Right ventricle myocardium superior (tissue), 1 donor: ENCODE measurements at places on chromosomes 6 and 20.

DNA sequence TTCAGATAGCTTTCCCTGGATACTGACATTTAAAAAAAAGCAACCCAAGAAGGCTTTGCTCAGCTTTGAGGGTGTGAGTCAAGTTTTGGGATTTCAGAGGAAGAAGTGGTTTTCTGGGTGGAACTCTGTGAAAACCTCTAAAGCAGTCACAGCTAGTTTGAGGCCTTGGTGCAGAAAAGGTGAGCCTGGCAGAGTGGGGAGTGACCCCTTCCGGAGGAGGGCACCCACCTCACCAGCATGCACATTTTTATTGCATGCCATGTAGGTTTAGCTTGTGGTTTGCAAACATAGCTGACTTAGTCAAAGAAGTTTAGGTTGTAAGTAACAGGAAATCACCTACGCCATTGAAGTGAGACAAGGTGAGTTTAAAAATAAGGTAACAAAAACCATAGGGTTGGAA, 146.8 kb upstream of the PMEPA1 start:
- no peak for DNase-seq

DNA sequence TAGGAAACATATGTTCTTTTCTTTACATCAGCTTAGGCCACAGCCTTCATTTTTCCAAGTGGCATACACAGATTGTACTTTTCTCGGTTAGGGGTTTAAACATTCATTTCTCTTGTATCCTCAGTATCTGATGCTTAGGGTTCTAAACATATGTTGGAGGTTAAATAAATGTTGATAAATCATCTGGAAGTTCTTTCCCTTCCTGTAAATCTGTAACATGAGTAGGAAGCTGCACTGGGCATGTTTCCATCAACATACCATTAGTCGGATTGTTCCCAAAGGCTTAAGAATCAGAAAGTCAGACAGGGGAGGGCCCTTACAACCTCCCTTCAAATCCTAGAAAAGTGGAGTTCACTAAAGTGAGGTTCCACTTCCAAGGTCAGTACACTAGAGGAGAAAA, 54.8 kb upstream of the BCLAF1 start:
- DNase-seq = no peak

DNA sequence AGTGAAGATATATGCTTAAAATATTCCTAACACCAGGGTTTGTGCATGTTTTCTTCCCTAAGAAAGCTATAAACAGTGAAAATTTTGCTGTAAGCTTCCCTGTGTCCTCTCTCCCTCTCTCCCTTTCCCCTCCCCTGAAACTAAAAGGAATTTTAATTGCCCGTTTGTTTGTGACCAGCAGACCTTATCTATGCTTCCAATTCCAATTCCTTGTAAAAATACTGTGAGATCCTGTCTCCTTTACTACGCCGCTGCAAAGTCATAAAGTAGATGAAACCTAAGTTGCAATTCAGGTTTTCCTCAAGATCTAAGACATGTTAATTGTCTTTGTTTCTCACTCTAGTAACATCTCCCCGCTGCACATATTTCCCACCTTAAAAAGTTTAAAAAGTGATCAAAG, 82.3 kb downstream of the DNAH8 start:
- no peak for DNase-seq

- no peak for DNase-seq
Observed at GRCh38 chr6:155066361-155066760, 71.2 kb downstream of the TIAM2 start.

- no peak for DNase-seq
Observed at GRCh38 chr20:2972126-2972525, 71.3 kb upstream of the GNRH2 start.

GRCh38 chr6:3838992-3839867, 9.9 kb upstream of the FAM50B start:
- no peak for DNase-seq

GRCh38 chr6:12813321-12813720, 96.8 kb downstream of the PHACTR1 start:
- DNase-seq = no peak

DNA sequence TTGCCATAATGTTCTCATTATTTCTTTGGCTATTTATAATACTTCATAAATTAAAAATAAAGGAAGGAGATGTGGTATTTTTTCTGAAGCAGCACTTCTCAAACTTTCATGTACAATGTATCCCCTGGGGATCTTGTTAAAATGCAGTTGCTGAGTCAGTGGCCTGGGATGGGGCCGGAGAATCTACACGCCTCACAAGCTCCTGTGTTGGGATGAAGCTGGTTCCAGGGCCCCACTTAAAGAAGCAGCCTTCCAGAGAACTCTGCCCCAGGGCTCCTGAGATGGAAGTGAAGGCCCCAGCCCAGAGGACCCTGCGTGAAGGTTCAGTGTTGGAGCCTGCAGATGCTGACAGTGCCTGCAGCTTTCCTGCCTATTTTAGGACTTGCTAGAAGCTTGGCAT, 40.1 kb upstream of the SLC23A2 start:
- DNase-seq = no peak

DNA sequence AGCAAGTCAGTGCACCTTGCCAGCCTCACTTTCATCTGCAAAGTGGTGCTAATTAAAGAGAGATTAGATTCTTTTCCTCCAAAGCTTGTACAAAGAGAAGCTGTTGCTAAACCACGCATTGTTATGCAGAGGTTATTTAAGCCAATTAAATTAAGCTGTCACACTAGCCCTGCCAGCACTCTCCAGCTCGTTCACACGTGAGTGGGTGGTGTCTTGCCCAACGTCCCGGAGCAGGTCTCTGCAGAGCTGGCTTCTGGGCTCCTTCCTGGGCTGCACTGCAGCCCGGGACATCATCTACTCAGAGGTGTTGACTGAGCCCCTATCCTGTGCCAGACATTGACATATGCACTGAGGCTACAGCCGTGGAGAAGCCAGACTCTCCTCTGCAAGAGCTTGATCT, 401.6 kb upstream of the SULF2 start:
- no peak for DNase-seq

- DNase-seq = no peak
Observed at GRCh38 chr6:3579652-3580175, 122.9 kb upstream of the SLC22A23 start.

- peak; percentile 80 for DNase-seq
Observed at GRCh38 chr6:6317825-6318733, 2.4 kb downstream of the F13A1 start.

GRCh38 chr6:120965814-120966213, 368.5 kb downstream of the TBC1D32 start:
- DNase-seq = no peak

- no peak for DNase-seq
Observed at GRCh38 chr6:146090474-146090873, 61.6 kb downstream of the GRM1 start.

DNA sequence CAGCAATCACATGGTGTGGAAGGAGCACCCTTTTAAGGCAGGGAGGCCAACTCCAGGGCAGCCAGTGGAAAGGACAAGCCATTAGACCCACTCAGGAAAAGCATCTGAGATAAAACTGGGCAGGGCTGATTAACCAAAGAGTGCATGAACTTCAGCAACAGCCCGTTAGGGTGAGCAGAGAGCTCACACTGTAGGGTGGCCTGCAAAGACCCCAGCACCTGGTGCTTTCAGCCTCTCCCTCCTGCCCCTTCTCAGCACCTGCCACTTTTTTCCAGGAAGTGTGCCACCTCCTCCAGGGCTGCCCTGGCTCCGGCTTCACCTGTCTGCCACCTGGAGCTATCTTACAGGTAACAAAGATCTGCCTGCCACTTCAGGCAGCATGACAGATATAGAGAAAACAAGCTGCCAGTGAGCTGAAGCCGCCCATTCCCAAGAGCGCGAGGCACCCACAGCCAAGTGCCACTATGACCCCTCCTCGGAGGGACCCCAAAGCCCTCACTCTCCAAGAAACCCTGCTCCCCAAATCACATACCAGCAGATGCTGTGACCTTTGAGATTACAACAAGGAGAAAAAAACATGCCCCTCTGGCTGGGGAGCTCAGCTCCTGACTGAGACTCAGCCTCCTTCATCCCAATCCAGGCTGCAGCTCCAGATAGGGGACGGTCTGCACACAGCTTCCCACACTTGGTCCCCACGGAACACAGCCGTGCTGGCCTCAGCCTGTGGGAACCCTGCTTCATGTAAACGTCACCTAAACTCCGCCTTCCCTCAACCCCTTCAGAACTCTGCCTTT, 71.2 kb downstream of the ABHD12 start:
- no peak for DNase-seq

GRCh38 chr6:169534039-169534421, 167.8 kb downstream of the WDR27 start:
- DNase-seq = no peak

- DNase-seq = no peak
Observed at GRCh38 chr6:24524805-24525204, 30.0 kb downstream of the ALDH5A1 start.

GRCh38 chr6:131547488-131547887, 25.5 kb upstream of the ARG1 start:
- no peak for DNase-seq

- no peak for DNase-seq
Observed at GRCh38 chr6:161134550-161135298, 139.1 kb downstream of the AGPAT4 start.

DNA sequence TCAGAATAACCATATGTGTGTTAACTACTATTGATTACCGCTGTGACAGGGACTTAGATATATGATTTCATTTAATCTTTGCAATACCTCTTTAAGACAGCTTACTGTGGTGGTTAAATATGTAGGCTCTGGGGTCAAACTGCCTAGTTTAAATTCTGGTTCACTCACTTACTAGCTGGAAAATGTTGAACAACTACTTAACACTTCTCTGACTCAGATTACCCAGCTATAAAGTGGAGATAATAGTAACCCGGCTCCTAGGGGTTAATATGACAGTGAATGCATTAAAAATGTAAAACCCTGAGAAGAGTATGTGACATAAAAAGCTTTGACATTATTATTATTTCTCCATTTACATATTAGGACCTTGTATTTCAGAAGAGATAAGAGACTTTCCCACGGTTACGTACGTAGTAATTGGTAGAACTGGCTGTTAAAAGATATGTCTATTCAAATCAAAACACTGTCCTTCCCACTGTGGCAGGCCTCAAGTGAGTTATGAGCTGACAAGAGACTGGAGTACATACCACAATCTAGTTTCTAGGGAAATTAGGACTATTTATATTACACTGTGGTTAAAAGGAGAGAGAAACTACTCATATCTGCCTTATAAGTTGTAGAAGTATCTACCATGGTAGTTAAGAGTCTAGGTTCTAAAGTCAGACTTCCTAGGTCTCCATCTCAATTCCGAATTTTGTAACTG, 4.4 kb upstream of the PLCB1 start:
- no peak for DNase-seq

DNA sequence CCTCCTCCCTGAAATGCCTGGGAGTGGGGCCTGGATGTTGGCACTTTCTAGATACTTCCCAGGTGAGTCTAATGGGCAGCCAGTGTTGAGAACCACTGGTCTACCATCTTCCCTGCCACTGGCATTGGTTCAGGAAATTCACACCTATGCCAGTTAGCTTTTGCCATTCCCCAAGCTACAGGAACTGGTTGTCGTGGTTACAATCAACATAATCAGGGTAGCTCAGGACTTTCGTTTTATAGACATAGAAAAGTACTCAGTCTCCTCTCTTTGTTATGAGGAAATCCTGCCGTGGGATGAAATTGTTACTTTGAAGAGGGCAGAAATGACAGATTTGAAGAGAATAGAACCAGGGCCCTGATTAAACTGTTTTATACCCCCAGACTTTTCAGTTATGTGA, 127.9 kb upstream of the FOXO3 start:
- DNase-seq = no peak

DNA sequence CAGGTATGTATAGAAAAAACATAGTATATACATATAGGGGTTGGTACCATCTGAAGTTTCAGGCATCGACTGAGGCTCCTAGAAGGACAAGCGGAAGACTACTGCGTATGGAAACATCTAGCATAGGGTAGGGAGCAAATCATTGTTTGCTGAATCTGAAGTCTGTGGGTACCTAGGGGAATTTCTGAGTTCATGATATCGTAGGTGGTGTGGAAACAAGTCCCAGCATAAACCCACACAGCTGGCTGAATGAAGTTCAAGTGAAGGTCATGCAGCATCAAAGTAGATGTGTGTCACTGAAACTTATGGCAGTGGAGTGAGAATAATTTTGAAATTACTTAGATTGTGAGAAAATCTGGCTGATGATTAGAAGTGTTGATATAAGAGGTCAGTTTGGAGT, 39.4 kb downstream of the MAP7 start:
- DNase-seq = no peak

DNA sequence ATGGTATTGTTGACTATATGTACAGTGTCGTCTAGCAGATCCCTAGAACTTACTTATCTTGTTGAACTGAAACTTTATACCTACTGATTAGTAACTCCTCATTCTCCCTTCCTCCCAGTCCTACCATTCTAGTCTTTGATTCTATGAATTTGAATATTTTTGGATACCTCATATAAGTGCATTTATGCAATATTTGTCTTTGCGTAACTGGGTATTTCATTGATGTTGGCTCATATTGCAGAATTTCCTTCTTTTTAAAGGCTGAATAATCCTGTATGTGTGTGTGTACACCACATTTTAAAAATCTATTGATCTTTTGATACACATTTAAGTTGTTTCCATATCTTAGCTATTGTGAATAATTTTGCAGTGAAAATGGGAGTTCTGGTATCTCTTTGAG, 119.9 kb downstream of the SOX4 start:
- DNase-seq = no peak

DNA sequence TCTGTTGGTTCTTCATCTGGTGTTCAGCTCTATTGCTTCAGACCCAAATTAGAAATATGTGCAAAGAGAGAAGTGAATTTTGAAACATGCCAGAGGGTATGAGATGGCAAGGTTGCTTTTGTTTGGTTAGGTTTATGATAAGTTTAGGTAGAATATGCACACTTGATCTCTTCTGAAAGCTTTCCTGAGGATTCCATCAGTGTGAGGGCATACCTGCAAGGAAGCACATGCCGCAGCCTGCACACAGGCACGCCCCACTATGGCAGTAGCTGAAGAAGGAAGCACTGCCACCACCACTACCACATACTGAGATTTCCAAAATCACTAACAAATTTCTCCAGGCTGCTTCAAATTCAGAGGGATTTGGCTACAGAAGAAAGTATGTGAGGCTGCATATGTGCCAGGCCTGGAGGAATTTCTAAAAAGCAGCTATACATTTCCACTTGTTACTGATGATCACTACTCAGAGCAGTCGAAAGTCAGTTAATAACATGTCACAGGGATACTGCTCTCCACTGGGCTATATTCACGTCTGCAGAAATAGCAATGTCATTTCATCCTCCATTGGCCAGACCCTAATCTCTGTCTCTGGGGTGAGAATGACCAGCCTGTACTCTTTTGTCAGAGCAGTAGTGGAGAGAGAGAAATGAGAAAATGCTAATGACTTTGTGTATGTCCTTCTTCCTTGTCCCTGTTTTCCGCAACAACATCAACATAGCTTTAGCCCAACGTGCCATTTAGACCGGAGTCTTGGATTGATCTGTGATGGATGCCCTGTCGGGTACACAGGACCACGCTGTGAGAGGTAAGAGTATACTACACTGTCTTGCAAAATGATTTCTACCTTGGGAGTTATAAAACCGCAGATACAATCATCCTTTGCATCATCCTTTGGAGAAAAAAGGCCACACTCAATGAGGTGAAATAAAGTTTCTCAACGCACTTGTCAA, 396.7 kb downstream of the LAMA2 start:
- no peak for DNase-seq
